ENCODE measurements at places on chromosomes 7 and 10. TPM values are rescaled to one million over a fixed set of nuclear protein-coding genes. Genes with fewer than 3 reads are reported as not detected.

DNA sequence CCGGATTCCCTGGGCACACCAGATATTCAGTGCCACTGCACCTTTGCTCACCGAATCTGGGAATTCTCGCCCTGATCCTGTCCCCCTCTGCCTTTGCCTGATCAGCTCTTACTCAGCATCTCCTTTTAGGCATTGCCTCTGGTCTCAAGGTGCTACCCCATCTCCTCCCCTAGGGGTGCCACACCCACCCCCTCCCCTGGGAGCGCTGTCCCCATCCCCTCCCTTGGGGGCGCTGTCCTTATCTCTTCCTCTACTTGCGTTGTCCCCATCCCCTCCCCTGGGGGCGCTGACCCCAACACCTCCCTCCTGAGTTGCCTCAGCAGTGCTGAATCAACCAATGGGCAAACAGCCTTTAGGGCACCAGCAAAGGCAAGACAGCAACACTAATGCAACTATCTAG lies 686.9 kb upstream of the FOXK1 start:
- H3K36me3 ChIP-seq: no peaks in the 10 kb centered on the region
- H3K4me3 ChIP-seq: no peak overlapping the region
- no peak overlapping the region for H3K27ac ChIP-seq
- no peak for DNase-seq
- no peaks in the 10 kb centered on the region for H3K4me1 ChIP-seq

Gene MSMB
- polyA plus RNA-seq: 11.0 TPM

DNA sequence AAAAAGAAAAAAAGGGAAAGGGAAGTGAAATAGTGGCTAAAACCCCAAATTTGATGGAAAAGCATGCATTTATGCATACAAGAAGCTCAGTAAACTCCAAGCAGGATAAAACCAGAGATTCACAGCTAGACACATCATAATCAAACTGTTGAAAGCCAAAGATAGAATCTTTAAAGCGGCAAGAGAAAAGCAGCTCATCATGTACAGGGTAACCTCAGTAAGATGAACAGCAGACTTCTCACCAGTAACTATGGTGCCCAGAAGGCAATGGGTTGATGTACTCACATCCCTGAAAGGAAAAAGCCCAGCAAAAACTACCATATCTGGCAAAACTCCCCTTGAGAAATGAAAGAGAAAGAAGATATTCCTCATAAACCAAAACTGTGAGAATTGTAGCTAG lies 60.4 kb downstream of the TPST1 start:
- H3K4me3 ChIP-seq: no peak overlapping the region
- no peaks in the 10 kb centered on the region for H3K4me1 ChIP-seq

Gene STOX1
- polyA plus RNA-seq: 1.6 TPM

GRCh38 chr10:119415536-119416503 lies 126.7 kb downstream of the RGS10 start:
- H3K4me1 ChIP-seq: peaks cover 20% of the 10 kb centered on the region
- no peaks in the 10 kb centered on the region for H3K27me3 ChIP-seq
- no peak overlapping the region for H3K27ac ChIP-seq
- H3K4me3 ChIP-seq: no peak overlapping the region
- no peaks in the 10 kb centered on the region for H3K36me3 ChIP-seq

DNA sequence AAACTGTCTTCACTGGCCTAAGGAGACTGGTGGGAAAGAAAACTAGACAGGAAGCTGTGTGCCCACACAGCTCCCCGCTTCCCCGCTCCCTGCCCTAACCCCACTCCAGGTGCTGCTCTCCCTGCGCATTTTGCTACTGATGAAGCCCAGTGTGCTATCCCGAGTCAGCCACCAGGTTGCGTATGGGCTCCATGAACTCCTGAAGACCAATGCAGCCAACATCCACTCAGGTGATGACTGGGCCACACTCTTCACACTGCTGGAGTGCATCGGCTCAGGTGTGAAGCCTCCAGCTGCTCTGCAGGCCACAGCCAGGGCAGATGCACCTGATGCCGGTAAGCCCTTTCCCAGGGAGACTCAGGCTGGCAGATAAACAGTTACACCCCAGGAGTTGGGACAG lies 20.3 kb upstream of the NFKB2 start:
- no peak overlapping the region for H3K4me3 ChIP-seq
- DNase-seq: no peak
- no peaks in the 10 kb centered on the region for H3K36me3 ChIP-seq
- H3K4me1 ChIP-seq: no peaks in the 10 kb centered on the region
- H3K27ac ChIP-seq: no peak overlapping the region

All from hepatocyte (in vitro differentiated cells).